ENCODE measurements at places on chromosomes 4 and X.

DNA sequence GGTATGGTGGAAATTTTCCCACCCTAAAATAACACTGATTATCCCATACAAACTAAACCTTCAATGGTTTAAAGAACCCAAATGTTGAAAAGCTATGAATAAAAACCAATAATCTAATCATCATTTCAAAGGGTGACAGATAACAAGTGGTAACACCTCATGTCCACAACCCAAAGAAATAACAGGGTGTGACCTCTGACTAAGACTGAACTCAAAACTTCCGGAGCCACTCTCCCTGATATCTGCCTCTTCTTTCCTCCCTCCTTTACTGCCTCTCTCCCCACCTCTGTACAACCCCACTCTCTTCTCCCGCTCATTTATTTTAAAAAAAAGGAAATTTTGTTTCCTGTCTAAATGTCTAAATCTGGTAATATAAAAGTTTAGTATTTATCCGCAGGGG lies 11.5 kb downstream of the FBXW7 start:
- no peak for DNase-seq

GRCh38 chrX:12997906-12998687 lies 23.2 kb downstream of the TMSB4X start:
- DNase-seq = no peak

DNA sequence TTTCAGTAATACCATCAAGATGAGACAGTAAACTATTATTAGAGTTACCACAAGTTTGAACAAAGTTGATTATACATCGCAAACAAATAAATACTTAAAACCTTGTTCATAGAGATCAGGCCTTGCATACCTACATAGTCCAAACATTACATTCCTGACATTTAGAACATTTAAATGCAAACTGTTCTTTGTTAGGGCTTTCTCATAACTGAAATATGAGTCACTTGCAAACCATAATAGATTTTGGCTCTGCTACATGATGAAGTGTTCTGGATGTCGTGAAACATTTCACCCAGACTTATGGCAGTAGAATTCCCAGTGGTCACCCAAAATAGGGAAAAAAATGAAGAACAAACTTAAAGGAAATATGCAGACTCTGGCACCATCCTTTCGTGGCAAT lies 75.0 kb downstream of the FAT4 start:
- no peak for DNase-seq

DNA sequence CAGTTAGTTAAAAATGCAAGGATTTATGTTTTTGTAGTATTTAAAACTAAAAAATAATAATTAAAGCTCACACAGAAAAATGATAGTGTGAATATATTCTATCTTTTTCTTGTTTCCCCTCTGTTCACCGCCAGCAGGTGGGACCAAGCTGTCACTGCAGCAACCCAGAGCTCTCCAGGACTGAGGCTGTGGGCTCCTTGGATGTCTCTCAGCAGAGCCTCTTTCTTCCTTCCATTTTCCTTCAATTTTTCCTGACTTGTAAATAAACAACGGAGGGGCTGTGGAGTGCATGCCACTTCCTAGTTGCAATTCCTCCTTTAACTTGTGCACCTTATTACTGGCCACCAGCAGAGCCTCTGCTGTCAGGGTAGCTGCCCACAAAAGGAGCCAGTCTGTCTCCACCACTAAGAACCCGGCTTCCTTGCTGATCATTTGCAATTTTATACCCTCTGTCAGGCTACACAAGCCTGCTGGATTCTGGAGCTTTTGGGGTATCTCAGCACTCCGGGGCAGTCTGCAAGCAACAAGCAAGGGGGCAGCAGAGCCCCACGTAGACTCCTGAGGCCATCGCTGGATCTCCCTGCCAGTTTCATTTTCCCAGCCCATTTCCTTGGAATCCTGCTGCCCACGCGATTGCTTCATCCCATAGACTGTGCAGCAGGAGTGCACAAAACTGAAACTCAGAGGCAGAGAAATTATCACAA lies 1467.4 kb downstream of the C4orf33 start:
- DNase-seq = peak; percentile 68

GRCh38 chr4:169899295-169899694 lies 126.9 kb downstream of the MFAP3L start:
- DNase-seq = no peak

- no peak for DNase-seq
These were observed 19.2 kb upstream of the WFS1 start for GRCh38 chr4:6250235-6250983.

Data from left forelimb (tissue), 1 donor.